ENCODE measurements at places on chromosomes 11 and 22. TPM values are rescaled to one million over a fixed set of nuclear protein-coding genes. Genes with fewer than 3 reads are reported as not detected.

DNA sequence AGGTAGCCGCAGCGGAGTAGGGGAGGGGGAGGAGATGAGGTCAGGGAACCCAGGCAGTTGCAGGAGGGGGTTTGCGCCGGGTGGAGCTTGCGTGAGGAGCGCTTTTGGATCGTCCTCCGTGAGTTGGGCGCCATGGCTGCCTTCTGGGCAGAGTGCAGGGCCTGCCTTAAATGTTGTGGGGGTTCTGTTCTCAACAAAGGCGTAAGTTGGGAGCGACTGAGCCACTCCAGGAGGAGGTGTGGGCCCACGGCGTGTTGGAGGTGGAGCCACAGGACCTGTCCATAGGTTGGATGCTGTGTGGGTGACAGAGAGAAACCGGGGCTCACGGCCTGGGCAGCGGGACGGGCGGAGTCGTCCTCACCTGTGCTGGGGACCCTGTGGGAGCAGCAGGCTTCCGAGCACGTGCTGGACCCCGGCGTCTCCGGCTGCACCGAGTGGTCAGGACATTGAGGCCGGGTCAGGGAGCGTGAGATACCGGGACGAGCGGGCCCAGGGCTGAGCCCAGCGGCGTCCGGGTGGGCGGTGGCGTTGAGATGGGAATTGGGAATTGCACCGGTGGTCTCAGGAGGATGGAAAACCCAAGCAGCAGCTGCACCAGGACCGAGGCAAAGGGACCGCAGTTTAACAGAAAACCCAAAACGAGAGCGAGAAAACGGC, 977 bp upstream of the PGGHG start:
- peak overlapping the region; percentile 70 for H3K4me3 ChIP-seq
- peaks cover 15% of the 10 kb centered on the region for H3K4me1 ChIP-seq
- no peaks in the 10 kb centered on the region for H3K27me3 ChIP-seq
- H3K27ac ChIP-seq = peak overlapping the region; percentile 41

DNA sequence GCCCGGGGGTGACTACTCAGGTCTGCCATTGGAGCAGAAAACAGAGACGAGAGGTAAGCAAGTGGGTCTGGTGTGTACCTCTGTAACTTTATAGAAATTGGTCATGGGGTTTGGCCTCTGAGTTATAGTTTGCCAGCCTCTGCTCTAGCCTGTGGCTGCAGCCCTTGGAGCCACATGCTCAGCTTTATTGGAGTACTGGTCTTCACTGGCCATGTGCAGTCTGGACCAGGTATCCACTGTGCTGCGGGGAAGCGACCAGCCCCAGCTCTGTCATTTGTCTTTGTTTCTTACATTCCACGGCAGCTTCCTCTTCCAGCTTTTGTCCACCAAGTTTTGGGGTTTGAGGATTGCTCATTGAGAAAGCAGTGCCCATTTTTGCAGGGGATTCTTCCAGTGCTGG, 453.4 kb downstream of the TBC1D22A start:
- H3K4me3 ChIP-seq = no peak overlapping the region
- peak; percentile 57 for DNase-seq
- H3K36me3 ChIP-seq = no peaks in the 10 kb centered on the region
- H3K27me3 ChIP-seq = peaks cover 3% of the 10 kb centered on the region
- no peaks in the 10 kb centered on the region for H3K4me1 ChIP-seq
- H3K27ac ChIP-seq = no peak overlapping the region

GRCh38 chr11:111766834-111767142, 599 bp upstream of the PPP2R1B start:
- peaks cover 25% of the 10 kb centered on the region for H3K4me1 ChIP-seq
- no peak for DNase-seq
- H3K4me3 ChIP-seq = peak overlapping the region; percentile 100
- no peaks in the 10 kb centered on the region for H3K27me3 ChIP-seq
- H3K27ac ChIP-seq = peak overlapping the region; percentile 98

Gene AGBL2
- total RNA-seq = 0.34 TPM

Gene TREH
- not detected for total RNA-seq

Gene LRRC56
- total RNA-seq = 3.7 TPM

Gene CYP2D6
- 1.4 TPM for total RNA-seq

DNA sequence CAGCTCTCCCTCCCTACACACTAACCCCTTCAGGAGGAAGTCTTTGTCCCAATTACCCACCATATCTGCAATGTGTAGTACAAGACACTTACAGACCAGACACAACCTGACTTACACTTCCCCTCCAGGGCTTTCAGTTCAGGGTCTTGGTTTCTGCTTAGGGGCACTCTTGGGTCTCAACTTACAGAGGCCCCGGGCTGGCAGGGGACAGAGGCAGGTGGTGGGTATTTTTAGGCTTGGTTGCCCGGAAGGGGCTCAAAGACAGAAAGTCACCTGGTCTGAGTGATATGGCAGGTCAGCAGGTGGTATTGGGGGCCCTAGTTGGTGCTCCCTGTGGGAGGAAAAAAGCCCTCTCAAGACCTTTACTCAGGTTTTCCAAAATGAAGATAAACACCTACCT, 3.4 kb upstream of the TMEM184B start:
- no peak overlapping the region for H3K4me3 ChIP-seq
- no peaks in the 10 kb centered on the region for H3K36me3 ChIP-seq
- no peak for DNase-seq
- H3K27me3 ChIP-seq = no peaks in the 10 kb centered on the region
- H3K4me1 ChIP-seq = peaks cover 23% of the 10 kb centered on the region

- no peak for DNase-seq
- H3K27ac ChIP-seq = peak overlapping the region; percentile 54
- no peaks in the 10 kb centered on the region for H3K36me3 ChIP-seq
- H3K4me1 ChIP-seq = peaks cover 64% of the 10 kb centered on the region
- peak overlapping the region; percentile 26 for H3K4me3 ChIP-seq
Observed at GRCh38 chr22:19174106-19175025, 4.2 kb downstream of the SLC25A1 start.

Gene SCGB1D2
- not detected for total RNA-seq

- H3K4me3 ChIP-seq = no peak overlapping the region
- DNase-seq = no peak
- H3K27me3 ChIP-seq = peaks cover 39% of the 10 kb centered on the region
- H3K27ac ChIP-seq = no peak overlapping the region
- H3K36me3 ChIP-seq = no peaks in the 10 kb centered on the region
Observed at GRCh38 chr11:31932879-31933278, 121.8 kb upstream of the PAX6 start.

DNA sequence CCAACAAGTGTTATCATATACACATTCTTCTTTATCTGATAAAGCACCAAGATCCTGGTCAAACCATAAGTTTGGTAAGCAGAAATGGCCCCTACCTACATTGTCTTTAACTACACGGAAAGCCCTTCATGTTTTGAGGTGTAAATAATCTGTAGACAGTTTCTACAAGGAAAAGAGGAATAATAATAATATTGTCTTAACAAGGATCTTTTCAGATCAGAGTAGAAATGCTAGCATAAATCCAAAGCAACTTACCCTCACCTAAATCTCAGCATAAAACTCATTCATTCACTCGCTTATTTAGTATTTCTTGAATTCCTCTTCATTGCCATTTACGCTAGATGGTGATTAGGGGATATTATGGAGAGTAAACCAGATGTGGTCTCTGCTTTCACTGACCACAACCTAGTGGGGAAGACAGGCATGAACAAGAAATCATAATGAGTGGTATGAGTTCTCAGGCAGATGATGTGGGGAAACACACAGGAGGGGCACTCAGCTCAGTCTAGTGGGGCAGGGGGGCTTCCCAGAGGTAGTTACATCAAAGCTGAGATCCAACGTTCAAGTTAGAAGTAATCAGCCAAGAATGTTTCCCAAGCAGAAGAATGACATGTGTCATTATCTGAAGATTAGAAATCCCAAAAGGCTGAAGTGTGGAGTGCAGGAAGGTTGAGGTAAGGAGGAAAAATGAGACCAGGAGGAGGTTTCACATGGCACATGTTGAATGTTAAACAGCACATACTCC, 65.4 kb upstream of the ZC3H12C start:
- H3K4me1 ChIP-seq = no peaks in the 10 kb centered on the region
- no peaks in the 10 kb centered on the region for H3K36me3 ChIP-seq
- no peaks in the 10 kb centered on the region for H3K27me3 ChIP-seq
- no peak for DNase-seq
- no peak overlapping the region for H3K4me3 ChIP-seq

DNA sequence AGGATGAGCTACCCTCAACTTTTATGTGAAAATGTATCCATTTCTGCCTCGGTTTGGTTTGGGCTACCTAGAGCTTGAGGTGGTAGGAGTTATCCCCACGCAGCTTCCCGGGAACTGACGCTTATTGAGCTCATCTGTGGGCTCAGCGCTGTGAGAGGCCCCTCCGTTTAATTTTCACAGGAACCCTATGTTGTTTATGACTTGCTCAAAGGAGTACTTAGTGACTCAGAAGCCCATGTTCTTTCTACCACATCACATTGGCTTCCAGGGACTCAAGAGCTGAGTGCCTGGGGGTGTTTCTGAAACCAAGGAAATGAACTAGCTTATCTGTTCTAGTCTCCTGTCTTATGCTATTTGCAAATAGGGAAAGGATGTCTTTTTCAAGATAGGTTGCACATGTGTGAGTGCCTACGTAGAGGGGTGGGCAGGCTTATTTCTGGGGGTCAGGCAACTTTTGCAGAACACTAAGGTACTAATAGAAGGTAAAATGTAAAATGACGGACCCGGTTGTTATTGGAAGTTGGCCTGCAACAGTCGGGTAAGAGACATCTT, 40.5 kb downstream of the MICAL2 start:
- H3K4me1 ChIP-seq = peaks cover 18% of the 10 kb centered on the region
- no peak for DNase-seq
- no peaks in the 10 kb centered on the region for H3K27me3 ChIP-seq
- no peak overlapping the region for H3K27ac ChIP-seq
- no peaks in the 10 kb centered on the region for H3K36me3 ChIP-seq

DNA sequence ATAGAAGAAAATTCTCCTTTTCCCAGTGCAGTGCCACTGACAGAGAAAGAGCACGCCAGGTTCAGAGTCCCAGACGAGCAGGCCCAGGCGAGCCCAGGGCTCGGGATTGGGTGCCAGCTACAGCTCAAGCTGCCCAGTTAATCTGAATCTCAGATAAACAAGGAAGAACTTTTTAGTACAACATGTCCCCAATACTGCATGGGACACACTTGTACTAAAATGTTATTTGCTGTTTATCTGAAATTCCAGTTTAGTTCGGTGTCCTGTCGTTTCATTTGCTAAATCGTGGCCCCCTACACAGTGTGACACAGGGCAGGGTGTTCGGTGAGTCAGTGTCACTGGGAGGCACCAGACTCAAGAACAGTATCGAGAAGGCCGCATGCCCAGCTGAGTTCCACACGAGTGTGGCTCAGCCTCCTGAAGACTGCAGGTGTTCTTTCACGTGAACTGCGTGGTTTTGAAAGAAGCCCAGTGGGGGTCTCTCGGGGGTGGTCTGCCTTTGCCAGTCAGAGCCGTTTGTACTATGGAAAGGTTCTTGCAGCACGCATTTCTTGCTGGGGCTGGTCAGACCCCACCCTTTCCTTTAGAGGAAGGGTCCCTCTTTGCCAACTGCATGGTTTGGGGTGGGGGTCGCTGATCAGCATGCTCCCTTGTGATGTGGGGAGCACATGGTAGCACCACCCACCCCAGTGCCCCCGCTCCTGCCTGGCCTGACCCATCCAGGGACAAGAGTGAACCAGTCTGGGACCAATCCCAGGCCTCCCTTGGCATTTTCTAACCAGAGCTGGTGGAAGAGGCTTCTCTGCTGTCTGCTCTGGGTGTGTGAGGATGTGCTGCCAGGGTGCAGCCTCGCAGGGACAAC, 115.6 kb upstream of the B3GAT1 start:
- H3K27me3 ChIP-seq = no peaks in the 10 kb centered on the region
- H3K4me1 ChIP-seq = no peaks in the 10 kb centered on the region
- no peak overlapping the region for H3K4me3 ChIP-seq
- H3K36me3 ChIP-seq = no peaks in the 10 kb centered on the region
- DNase-seq = peak; percentile 76

DNA sequence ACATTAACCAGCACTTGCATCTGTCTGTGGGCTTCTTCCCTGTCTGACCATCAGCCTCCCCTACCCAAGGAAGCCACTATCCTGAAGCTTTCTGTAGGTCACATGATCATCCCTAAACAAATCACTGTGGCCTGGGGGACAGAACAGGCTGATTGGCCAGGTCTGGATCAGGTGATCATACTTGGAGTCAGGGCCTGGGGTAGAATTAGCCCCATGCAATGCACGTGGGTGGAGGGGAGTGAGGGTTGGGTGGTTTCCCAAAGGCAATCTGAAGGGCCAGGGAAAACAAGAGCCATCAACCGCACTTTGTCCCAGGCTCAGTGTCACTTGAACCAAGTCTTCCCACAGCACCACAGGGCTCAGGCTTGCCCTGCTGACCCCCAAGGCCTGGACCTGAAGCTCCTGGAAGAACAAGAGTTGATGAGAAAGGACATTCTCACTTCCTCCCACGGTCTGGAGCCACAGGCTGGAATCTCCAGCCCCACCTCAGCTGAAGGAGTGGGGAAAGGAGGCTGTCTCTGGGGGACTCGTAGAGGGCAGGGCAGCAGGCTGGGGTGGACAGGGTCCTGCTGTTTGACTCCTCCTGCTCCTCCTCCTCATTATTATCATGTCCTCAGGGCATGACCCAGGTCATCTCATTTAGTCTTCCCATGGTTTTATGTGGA, 31.5 kb upstream of the TSPAN18 start:
- DNase-seq = no peak
- H3K27ac ChIP-seq = no peak overlapping the region
- peaks cover 14% of the 10 kb centered on the region for H3K27me3 ChIP-seq

DNA sequence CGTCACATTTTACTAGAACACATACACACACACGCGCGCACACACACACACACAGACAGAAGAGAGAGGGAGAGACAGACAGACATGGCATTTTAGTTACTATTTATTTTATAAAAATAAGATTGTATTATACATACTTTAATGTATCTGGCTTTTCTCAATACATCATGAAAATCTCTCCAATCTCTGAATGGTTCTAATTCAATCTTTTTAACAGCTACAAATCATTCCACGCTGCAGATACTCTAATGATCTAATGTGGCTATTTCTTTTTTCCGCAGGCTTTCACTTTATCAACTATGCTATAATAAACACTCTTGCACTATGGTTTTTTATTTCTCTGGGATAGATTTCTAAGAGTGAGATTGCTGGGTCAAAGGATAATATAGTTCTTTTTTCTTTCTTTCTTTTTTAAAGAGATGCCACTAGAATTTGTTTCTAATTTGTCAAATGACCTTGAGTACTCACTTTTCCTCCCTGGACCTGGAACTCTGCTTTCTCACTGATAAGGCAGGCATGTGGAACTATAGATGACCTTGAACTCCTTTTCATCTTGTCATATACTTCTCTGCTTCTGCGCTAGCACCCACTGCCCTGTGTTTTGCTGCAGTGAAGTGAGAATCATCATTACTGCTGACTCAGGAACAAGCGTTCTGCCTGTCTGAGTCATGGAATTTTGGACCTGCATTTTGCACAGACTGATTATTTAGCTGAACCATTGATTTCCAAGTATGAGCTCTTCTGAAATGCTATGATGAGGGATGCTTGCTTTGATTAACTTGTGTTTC, 4.9 kb upstream of the SLC6A5 start:
- no peaks in the 10 kb centered on the region for H3K27me3 ChIP-seq
- H3K36me3 ChIP-seq = no peaks in the 10 kb centered on the region
- DNase-seq = no peak
- no peaks in the 10 kb centered on the region for H3K4me1 ChIP-seq
- H3K27ac ChIP-seq = no peak overlapping the region

- H3K27me3 ChIP-seq = no peaks in the 10 kb centered on the region
- DNase-seq = no peak
- H3K27ac ChIP-seq = no peak overlapping the region
- H3K36me3 ChIP-seq = no peaks in the 10 kb centered on the region
- no peaks in the 10 kb centered on the region for H3K4me1 ChIP-seq
Observed at GRCh38 chr11:16286095-16286494, 70.3 kb downstream of the SOX6 start.

GRCh38 chr11:1879342-1879940, 12.3 kb downstream of the PRR33 start:
- H3K27me3 ChIP-seq = no peaks in the 10 kb centered on the region
- H3K4me1 ChIP-seq = peaks cover 39% of the 10 kb centered on the region
- no peak for DNase-seq
- H3K4me3 ChIP-seq = no peak overlapping the region
